ENCODE measurements at places on chromosomes 1 and 21.

GRCh38 chr1:42937836-42938644 is 20.6 kb downstream of the SLC2A1 start:
- no peak for DNase-seq

DNA sequence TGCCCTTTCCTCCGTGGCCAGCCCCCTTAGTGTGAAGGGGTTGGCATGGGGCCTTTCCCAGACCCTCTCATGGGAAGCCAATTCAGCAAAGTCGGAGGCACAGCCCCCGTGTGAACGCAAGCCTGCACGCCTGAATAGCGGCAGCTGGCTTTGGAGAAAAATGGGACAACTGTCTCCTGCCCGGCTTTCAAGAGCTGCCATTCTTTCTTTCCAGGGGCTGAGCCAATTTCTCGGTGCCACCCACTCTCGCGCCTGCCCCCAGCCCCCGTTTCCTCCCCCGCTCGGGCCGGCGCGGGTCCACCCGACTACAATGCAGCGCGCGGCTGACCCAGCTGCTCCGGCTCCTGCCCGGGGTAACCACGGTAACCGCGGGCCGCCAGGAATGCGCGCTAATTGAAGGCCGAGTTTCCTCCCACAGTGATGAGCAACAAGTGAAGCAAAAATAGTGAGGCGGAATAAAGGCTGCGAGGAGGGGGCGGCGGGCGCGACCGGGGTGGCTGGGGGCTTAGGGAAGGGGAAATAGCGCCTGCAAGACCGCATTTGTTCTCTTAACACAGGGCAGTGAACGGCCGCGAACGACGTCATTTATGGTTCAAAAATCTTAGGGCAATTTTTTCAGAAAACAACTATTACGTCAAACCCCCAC is 27.8 kb downstream of the ILDR2 start:
- DNase-seq = no peak

- no peak for DNase-seq
These were observed 8.6 kb upstream of the MT1HL1 start for GRCh38 chr1:237012788-237013383.

DNA sequence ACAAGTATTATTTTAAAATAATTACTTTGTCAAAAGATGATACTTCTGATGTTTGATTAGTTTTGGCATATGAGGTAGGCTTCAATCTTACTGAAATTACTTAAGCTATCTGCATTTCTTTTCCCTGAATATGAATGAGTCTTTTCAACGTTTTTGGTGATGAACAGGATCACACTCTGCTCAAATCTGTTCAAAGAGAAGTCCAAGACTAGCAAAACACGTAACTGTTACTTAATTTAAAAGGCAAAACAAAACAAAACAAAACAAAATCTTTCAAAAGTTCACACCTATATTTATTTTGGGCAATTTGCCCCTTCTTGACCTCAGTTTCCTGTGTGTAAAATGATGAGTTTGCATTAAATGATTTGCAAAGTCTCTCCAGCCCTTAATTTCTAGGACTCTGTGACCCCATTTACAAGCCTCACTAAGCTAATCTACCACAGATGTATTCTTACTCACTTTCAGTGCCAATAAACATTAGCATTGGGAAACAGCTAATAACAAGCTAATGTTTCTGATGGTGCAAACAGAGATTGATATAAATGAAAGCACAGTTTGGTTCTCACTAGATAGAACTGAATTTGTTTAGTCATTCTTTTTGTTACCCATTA is 865.4 kb downstream of the LTN1 start:
- no peak for DNase-seq

DNA sequence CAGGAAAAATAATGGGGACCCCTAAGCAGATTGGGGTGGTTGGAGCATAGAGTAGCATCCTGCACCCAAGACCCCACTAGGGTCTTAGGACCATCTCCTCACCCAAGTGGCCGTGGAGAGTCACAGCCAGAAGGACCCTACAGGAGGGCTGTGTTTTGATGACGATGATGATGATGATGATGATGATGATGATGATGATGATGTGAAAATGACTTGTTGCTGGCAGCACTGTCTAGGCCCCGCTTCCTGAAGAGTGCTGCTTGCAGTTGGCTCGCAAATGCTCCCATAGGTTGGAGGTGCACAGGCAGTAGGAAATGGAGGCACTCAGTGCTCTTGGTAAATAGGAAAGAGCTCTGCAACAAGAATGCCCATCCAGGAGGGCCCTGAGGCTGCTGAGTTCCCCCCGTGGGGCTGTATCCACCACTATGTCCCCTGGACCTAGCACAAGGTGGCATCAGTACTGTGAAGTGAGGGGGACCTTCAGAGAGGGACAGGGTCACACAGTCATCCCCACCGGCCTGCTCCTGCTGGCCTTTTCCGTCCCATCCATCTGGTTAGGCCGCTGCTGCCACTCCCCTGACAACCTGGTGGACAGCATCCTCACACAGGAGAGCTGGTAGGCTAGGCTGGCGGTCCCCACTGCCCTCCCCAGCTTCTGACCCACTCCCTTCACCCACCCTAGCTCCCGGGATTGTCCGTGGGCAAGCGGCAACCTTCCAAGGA is 139.6 kb downstream of the FOXD2 start:
- DNase-seq = no peak

GRCh38 chr1:67336783-67337182 is 29.1 kb downstream of the IL12RB2 start:
- no peak for DNase-seq

DNA sequence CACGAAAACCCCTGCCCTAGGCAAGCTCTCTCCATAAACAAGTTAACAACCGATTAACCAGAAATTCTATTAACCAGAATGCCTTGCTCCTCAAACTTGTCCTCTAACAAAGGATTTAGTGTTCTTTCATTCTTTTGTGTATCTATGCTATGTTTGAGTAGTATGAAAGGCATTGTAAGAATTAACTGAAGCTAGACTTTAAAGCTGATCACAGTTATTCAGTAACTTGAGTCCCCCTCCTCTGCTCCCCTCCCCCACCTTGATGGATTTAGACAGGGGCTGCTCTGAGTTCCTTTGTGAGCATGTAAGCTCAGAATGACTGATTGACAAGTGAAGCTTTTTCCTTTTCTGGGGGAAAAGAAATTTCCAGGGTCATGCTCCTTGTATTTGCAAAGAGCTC is 257.6 kb downstream of the TTLL7 start:
- DNase-seq = no peak

DNA sequence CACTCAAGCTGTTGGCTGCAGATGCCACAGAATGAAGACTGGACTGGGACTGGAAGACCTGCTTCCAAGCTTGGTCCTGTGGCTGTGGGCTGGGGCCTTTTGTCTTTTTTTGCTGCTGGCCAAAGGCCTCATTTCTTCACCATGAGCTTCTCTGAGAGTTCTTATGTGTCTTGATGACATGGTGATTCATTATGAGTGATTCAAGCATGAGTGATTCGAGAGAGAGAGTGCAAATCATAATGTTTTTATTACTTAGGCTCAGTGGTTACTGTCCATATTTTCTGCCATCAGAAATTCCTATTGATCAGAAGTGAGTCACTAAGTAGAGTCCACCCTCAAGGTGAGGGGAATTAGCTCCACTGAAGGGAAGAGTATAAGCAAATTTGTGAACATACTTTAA is 94.0 kb downstream of the PCP4 start:
- no peak for DNase-seq

- no peak for DNase-seq
These were observed 1.5 kb downstream of the LHX8 start for GRCh38 chr1:75135573-75136194.

- DNase-seq = no peak
These were observed 501.4 kb downstream of the TTLL7 start for GRCh38 chr1:83497563-83497962.

- no peak for DNase-seq
These were observed 159.3 kb downstream of the TTLL7 start for GRCh38 chr1:83839566-83840173.

- no peak for DNase-seq
These were observed 115.6 kb downstream of the XCL2 start for GRCh38 chr1:168428063-168428731.

- no peak for DNase-seq
These were observed 59.0 kb upstream of the EDEM3 start for GRCh38 chr1:184813528-184814089.

DNA sequence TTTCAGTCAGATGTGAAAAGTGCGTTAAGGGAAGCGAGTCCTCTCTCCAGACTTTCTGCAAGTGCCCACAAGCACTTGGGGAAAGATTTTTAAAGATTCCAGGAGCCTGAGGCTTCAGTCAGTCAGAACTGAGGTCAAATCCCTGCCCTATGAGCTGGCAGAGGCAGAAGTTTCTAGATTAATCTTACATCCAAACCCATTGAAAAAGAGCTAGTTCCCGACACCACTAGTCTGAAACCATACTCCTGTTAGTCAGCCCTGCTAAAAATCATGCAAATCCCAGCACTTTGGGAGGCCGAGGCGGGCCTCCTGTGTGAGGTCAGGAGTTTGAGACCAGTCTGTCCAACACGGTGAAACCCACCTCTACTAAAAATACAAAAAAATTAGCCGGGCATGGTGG is 21.0 kb downstream of the RSPH1 start:
- DNase-seq = no peak

DNA sequence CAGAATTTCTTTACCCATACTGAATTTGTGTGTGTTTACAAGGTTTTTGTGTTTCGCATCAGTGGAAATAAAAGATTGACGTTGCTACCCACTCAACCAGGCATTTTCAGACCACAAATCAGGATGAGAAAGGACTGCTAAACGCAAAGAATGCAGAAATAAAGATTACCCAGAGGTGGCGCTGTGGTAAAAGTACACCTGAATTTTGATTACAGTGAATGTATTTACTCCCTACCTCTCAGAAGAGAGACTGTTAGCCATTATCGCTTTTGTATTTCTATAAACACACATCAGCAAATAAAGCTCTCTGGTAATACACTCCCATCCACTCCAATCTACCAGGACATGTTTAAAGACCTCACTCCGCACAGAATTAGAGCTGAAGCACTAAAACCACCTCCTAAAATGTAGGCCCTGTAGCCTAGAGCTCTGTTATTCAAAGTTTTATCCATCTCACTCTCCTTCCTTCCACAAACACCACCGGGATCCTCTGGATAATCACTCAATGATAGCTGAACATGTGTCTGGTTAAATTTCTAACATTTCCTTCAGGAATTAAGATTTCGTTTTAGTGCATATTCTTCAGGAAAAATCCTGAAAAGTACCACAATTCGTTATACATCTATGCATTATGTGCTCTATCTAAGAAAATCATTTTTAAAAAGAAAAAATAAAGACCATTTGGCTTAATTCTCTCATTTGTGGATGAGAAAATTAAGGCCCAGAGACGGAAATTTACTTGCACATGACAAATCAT is 2.5 kb upstream of the LMO4 start:
- DNase-seq = no peak

DNA sequence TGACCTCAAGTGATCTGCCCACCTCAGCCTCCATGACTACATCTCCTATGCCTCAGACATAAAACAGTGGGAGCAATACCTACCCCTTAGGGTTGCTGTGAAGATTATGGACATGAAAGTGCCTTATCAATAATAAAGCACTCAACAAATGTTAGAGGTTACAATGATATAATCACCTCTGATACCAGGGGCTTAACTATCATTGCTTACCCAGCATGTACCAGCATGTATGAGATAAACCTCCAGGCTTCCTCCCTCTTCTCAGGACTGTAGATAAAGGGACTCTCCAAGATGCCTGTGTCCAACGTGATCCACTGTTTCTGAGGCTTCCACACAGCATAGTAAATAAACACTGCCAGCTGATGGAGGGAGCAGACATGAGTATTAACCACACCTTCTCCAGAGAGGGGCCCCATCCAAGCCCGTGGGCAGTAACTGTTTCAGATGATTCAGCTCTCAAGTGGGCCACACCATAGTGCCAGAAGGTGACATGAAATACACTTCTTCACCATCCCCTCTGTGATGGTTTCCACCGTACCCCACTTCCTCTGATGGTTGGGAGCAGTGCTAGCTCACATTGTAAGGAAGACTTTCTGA is 26.2 kb downstream of the RHBDL2 start:
- peak; percentile 15 for DNase-seq

DNA sequence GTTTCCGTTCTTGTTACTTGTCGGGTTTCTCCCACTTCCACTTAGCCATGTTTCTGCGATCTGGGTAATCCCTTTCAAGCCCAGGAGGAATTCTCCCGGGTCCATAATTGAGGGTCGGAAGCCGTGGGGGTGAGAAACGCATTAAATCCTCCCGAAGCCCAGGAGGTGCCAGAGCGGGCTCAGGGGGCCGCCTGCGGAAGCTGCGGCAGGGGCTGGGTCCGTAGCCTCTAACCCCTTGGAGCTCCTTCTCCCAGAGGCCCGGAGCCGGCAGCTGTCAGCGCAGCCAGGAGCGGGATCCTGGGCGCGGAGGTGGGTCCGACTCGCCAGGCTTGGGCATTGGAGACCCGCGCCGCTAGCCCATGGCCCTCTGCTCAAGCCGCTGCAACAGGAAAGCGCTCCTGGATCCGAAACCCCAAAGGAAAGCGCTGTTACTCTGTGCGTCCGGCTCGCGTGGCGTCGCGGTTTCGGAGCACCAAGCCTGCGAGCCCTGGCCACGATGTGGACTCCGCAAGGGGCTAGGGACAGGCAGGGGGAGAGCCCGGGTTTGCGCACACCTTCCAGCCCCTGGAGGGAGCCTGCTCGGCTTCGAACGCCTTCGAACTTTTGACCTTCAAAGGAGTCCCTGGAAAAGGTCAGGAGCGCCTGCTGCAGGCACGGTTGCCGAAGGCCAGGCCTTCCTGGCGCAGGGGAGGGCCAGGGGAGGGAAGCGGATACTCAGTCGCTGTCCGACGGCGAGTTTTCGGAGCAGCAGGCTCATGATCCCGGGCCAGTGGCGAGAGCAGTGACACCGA is 1.7 kb upstream of the SIM2 start:
- no peak for DNase-seq

DNA sequence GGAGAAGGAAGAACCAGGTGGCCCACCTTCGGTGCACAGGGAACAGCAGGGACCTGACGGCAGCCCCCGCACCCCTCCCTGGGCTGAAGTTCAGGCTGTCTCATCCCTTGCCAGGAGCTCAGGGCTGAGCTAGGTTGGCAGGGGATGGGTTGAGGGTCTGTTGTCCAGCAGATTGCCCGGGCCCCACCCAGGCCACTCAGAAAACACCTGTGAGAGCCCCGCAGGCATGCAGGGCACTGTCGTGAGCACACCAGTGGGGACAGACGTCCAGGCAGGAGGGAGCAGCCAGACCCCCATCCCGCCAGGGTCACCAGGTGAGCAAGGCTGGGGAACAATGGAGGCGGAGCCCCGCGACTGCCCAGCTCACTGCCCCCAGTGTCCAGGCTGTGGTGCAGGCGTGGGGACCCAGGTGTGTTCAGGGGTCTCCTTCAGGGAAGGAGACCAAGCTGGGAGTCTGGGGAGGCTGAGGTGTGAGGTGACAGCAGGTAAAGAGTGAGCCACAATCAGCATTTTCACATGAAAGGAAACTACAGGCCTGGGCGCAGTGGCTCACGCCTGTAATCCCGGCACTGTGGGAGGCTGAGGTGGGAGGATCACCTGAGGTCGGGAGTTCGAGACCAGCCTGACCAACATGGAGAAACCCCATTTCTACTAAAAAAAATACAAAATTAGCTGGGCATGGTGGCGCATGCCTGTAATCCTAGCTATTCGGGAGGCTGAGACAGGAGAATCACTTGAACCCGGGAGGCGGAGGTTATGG is 9.4 kb upstream of the SAMD11 start:
- no peak for DNase-seq

GRCh38 chr1:35298464-35298863 is 30.0 kb downstream of the ZMYM4 start:
- DNase-seq = no peak

GRCh38 chr1:11059155-11059967 is 457 bp downstream of the SRM start:
- no peak for DNase-seq

- DNase-seq = no peak
These were observed 481.4 kb upstream of the VAMP3 start for GRCh38 chr1:7289694-7290093.

Measured in AG04450 (cell line).